Globus pallidus (tissue), 1 donor: ENCODE measurements at places on chromosomes 7 and 10.

GRCh38 chr10:106972381-106972780 lies 192.1 kb downstream of the SORCS1 start:
- DNase-seq, result no peak

DNA sequence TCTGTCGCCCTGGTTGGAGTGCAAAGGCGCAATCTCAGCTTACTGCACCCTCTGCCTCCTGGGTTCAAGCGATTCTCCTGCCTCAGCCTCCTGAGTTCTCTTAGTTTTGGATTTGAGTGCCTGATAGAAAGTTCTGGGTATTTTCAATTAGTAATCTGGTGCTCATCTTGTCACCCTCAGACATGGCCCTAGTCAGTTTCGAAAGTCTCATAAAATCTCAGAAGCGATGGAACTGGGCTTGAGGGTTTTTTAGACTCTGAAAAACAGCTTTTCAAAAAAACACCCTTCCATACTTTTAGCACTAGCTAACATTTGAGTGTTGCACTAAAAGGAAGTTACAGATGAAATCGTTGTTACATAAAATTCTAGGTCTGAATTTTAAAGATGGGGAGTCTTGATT lies 9.4 kb upstream of the PIP4K2A start:
- no peak for DNase-seq

DNA sequence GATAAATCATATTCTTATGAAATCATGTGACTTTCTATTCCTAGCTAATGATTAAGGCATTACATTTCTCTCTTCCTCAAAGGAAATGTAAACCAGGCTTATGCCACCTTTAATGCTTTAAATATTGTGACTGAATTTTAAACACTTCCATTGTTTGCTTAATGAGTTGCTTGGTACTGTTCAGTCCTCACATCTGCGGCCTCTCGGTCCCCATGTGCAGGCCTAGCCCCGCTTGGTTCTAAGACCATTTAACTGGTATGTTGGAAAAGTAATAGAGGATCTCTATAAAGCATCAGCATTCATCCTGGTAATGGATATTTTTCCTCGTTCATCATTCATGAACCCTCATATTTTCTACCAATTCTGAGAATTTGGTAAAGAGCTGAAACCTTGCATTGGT lies 27.4 kb downstream of the THSD7A start:
- no peak for DNase-seq

DNA sequence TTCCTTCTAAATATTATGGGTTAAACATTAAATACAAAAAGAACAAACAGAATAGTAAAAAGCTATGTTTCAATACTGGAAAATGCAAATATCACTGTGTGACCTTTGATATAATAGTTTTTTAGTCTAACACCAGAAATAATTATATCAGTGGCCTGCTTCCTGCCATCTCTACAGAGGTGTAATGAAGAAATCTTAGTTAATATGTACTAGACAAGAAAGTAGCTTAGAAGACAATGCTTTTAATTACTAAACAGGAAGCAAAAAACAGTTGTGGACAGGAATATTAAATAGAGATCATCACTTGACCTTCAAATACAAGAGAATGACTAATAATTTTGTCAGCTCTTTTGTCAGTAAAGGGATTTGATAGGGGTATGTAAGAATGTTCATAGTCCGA lies 47.4 kb upstream of the LRRN3 start:
- DNase-seq, result no peak
